GM12891 (cell line): ENCODE measurements at places on chromosomes 13 and 19.

DNA sequence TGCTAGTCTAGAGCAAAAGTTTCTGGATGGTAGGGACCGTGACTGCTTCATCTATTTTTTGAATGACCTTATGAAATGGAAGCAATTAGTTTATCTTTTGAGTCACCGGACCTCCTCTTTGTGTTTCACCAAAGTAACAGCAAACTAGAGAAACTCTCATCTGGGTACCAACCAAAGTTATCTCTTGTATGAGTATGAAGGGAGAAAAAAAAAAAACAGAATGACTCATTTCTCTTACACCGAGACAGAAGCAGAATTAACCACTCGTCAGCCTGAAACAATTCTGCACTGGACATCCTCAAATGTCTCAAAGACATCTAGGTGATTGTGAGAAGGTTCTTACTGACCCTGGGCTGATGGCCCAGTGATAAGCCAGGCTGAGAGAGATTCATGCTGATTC, 18.3 kb downstream of the ZNF100 start:
- DNase-seq, result no peak

DNA sequence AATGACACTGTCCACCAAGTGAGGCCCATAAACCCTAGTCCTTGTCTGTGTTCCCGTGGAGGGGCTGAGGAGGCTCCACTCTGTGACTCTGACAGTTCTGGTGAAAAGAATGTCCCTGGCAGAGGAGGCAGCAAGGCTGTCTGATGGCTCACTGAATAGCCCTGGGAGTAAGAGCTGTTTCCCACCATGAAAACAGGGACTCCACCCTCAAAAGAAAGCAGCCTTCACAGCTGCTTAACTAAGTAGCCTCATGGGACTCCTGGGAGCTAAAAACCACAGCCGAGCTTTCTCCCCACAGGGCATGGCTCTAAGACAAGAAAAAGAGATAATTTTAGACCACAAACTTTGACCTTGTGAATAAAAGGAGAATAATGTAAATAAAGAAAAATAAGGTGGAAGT, 135.1 kb upstream of the FRY start:
- no peak for DNase-seq

DNA sequence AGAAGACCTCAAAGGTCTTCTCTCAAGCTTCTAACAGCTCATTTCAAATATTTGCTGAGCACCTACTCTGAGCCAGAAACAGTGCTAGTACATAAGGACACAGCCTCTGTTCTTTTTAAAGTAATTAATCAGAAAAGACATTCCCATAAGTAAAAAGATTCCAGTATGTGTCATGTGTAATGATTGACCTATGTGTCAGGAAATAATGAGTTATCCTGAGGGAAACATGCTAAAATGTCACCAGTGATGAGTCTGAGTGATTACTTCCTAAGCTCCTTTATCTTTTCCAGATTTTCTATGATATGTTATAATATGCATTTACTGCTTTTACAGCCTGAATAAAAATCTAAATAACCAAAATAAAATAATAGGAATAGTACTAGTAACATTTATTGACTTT, 107.6 kb downstream of the SLC25A15 start:
- no peak for DNase-seq

DNA sequence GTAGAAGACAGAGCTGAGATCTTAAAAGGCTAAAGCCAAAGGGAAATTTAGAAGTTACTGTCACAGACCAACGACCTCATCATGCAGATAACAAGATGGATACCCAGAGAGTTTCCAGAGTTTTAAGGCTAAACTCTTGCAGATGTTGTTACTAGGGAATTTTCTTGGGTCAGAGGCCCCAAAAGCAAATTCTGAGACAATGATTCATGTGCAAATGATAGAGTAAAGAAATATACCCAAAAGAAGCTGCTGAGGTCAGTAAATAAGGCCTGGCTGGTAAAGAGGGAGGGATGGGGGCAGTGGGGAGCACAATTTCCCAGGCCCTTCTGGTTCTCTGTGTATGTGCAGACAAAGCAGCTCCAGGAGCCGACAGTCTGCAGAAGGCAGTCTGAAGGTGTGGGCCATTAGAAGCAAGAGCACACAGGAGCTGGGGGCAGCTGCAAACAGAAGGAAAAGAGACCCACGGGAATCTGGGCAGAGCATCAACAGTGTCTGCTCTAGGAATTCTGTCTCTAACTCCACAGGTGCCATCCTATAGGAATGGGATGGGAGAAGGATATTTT, 330.8 kb downstream of the TBC1D4 start:
- no peak for DNase-seq

DNA sequence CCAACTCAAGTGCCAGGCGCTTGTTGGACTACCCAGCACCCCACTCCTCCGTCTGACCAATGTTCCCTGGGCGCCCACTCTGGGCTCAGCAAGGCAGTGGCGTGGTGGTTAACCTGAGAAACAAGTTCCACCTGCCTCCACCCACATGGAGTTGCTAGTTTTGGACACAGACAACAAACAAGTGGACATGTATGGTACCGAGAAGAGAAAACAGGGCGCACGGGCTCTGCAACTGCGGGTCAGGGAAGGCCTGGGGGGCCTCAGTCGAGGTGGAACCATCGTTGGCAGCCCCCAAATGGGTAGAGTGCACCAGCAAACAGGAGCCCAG, 2.5 kb downstream of the MIER2 start:
- DNase-seq, result no peak

DNA sequence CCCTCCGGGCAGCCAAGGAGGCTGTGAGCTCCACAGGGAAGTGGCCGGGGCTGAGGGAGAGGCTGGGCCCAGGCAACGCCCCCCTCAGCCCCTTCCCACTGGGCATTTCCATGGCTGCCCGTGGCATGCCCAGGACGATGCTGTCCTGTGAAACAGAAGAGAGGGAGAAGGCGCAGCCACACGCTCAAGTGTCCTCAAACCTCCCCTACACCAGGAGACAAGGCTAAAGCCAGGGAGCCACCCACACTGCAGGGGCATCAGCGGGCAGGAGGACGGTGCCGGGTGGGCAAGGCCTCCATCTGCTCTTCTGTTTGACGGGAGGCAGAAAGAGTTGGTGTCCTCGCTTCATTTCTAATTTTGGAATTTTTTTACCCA, 14.2 kb upstream of the PROZ start:
- DNase-seq, result no peak

- no peak for DNase-seq
Observed at GRCh38 chr13:93169980-93170379, 56.6 kb upstream of the GPC6 start.

DNA sequence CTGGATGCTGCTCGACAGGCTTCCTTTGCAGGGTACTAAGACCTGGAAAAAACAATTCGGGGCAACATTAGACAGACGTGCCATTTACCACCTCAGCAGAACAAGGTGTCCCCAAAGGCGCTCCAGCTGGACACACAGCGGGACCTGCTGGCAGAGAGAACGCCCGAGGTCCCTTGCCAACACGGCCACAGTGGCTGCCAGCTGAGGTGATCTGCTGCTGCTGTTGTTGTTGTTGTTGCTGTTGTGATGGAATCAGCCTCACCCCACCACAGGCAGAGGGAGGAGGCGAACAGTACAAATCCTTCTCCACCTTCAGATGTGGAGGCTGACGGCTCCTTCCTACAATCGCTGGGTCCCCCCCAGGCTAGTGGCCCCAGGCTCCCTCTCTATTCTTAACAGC, 25.2 kb downstream of the ANKRD27 start:
- no peak for DNase-seq

DNA sequence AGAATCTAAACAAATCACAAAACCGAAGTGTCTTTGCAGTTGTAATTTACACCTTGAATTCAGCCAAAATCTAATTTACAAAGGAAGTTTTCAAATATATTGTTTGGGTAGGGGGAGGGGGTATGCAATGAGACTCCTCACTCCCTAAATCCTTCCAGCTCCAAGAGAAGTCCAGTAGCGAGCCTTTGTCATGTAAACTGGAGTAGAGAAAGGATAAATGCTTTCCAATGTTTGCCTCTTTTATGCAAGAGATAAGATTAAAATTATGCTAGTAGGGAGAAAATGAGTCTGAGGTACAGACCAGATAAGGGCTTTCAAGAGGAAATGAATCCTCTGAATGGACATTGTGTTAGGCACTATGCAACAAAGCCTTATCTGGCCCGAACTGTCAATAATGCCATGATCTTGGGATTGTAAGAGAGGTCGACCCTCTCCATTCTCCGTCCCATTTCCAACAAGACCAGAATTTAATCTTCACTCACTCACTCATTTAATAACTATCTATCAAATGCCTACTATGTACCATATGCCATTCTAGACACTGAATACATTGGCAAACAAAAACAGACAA, 199.2 kb downstream of the LACC1 start:
- no peak for DNase-seq

DNA sequence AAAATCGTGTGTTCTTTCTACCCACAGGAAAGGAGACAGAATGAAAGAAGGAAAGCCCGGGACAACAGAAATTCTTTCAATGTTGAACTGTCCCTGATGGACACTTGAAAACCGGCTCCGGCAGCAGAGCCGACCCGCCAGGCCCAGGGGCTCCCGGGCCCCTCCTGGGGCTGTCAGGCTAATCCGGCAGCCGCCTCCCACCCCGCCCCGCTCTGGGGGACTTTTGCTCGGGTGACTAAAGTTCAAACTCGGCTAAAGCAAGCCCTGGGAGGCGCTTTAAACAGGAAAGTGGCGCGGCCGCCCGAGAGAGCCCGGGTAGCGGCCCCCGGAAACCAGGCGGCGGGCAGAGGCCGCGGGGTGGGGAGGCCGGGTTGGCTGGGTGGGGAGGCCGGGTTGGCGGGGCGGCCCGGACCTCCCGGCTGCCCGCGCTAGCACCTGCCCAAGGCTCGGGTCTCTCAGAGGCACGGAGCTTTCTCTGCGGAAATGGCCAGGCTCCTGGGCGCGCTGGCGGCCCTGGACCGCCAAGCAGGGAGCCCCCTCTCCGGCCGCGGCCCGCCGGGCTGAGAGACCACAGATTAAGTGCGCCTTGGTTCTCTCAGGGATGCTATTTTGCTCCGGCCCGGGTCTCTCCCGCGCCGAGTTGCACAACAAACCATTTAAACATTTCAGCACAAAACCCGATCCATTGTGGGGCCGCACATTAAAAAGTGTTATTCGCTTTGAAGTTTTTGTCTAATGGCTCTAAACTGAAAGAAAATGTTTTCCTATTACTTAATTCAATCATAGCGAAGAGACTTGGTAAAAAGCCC, 2.6 kb upstream of the GSX1 start:
- no peak for DNase-seq

DNA sequence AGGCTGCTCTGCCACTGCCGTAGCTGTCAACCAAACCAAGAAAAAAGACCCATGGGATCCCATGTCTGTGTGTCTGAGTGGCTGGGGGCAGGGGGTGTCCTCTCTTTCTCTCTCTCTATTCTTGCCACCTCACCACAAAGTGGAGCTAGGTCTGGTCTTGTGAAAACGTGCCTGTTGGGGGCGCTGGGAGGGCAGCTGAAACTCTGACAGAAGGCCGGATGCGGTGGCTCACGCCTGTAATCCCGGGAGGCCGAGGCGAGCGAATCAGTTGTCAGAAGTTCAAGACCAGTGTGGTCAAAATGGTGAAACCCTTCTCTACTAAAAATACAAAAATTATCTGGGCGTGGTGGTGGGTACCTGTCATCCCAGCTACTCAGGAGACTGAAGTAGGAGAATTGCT, 29.2 kb downstream of the ZNF146 start:
- DNase-seq, result no peak

GRCh38 chr13:95226476-95226875, 74.8 kb downstream of the ABCC4 start:
- no peak for DNase-seq

DNA sequence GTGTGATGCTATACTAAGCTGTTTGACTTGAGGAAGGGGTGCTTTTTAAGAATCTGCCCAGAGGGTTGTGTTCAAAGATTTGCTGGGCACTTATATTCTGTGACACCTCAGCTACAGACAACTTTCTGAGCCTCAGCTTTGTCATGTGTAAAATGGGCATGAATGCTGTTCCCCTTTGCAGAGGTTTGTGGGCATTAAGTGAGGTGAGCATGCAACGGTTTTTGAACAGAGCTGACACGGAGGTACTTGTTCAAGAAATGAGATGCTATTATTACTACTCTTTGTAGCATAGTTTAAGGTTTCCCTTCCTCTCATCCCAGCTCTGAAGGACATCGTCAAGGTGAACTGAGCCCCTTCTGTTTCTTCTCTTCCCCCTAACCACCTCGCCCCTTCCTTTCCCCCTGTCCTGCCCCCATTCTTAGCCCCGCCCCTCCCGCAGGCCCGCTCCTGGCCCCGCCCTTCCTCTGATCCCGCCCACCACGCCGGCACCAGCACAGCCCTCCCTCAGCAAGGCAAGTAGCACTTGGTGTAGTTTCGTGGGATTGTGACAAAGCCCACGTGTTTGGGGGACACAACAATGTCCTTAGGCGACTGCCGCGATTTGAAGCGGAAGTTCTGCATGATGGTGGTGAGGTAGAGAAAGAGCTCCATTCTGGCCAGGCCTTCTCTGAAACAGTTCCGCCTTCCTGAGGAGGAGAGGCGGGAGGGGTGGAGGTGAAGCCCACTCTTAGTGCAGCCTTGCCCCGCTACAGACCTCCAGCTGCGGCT, 26.1 kb upstream of the CYP2A7 start:
- DNase-seq, result no peak

- DNase-seq, result peak; percentile 65
Observed at GRCh38 chr19:10424011-10424637, 3.8 kb downstream of the PDE4A start.

DNA sequence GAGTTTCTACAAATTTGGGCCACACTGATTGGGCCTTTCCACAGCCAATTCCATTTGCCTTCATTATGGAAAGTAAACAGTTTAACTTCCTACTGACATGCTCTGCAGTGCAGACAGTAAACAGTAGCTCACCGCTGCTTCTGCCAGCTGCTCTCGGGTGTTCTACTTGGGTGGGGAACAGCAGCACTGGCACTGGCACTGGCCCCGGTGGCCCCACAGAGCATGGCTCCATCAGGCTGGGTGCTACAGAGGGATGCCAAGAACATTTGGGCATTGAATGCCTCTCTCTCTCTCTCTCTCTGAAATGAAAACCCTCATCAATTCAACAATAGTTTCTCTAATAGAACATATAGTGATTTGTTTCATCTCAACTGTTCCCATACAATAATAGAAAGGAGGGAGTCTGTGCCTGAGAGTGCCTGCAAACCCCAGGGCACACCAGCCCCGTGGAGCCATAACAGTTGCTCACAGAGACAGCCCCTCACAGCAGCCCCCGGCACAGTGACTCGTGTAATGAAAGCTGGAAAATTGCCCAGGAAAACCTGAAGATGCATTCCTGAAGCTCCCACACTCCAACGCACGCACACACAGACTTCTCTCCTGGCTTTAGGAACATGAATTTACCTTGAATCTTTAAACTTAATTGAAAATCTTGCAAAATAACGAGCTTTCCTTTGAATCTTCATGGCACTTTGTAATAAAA, 38.2 kb upstream of the GJB6 start:
- DNase-seq, result no peak

DNA sequence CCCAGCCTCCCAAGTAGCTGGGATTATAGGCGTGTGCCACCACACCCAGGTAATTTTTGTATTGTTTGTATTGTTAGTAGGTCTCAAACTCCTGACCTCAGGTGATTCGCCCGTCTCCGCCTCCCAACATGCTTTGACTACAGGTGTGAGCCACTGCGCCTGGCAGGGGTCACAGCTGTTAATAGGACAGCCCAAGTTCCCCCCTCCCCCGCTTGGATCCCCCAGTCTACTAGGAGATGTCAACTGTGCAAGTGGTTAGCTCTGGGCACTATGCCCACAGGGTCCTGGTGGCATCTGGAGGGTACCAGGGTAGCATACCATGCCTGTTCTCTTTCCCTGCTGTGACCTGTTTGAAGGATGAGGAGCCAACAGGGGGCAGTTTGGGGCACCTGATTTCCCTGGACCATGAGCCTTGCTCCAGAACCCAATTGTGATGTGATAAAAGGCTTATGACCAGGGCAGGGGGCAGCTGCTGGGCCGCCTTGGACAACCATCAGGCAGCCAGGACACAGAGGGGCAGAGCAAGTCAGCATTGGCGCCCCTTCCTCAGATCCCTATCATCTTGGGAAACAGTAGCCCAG, at the start of gene TSPAN16:
Gene TSPAN16 (plus strand): TSS at position 496 of the 581 bp plus-strand sequence. CDS start 138 bp downstream, outside the sequence.
- DNase-seq, result no peak
